Bronchus fibroblast of lung (primary cell): ENCODE measurements at places on chromosomes 1 and 21. TPM values are rescaled to one million over a fixed set of nuclear protein-coding genes. Genes with fewer than 3 reads are reported as not detected.

GJB5 gene
- not detected in 2 replicates for total RNA-seq

GPA33 gene
- total RNA-seq = not detected in 2 replicates

UBXN11 gene
- total RNA-seq = 6.9 and 8.0 TPM in 2 replicates

HCRTR1 gene
- total RNA-seq = not detected in 2 replicates

ANGPTL3 gene
- not detected in 2 replicates for total RNA-seq

BACH1 gene
- 17.8 and 18.7 TPM in 2 replicates for total RNA-seq

TMEM82 gene
- not detected in 2 replicates for total RNA-seq

SAMD13 gene
- 2.1 and 2.5 TPM in 2 replicates for total RNA-seq

NUDC gene
- 89.9 and 95.8 TPM in 2 replicates for total RNA-seq

HSD3B1 gene
- not detected in 2 replicates for total RNA-seq

GCSAML gene
- not detected in 2 replicates for total RNA-seq
